ENCODE measurements at places on chromosomes 6 and 20.

DNA sequence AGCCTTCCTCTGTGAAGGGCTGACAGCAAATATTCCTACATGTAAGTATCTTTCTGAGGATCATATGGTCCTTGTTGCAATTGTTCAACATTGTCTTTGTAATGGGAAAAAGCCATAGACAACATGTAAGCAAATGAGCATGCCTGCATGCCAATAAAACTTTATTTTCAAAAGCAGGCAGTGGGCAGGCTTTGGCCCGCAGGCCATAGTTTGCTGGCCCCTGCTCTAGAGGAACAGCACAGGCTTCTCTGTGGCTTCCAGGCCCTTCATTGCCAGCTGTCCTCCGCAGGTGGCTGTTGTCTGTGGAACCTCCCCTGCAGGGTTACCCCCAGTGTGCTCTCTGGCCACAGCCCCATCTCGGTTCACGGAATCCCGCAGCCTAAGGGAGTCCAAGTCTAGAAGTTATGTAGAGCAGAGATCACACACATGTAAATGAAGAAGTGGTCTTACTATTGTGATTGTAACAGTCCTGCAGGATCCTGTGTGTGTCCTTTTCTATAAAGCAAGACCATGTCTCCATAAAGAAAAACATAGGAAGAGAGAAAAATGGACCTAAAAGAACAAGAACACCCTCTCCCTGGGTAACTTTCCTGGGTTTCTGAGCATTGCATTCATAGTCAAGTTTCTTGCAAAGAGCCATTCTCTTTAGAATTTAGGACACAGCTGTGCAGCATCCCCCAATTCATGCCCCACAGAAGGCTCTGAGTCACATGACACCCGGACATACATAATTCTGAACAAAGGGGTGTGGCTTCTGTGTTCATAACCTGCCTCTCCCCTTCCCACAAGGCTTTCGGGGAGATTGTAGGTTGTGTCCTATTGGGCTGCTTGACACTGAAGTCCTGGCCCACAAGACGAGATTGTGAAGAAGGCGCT is 10.0 kb downstream of the UNC93A start:
- no peak for DNase-seq

GRCh38 chr6:13355999-13356785 is 27.9 kb upstream of the TBC1D7 start:
- DNase-seq = no peak

GRCh38 chr20:16411361-16411760 is 161.9 kb downstream of the KIF16B start:
- DNase-seq = no peak

- peak; percentile 90 for DNase-seq
Measured at GRCh38 chr20:53869466-53870258, 200.7 kb downstream of the BCAS1 start.

- DNase-seq = no peak
Measured at GRCh38 chr20:47117371-47117770, 222.7 kb downstream of the EYA2 start.

- DNase-seq = no peak
Measured at GRCh38 chr20:6718662-6719368, 48.7 kb upstream of the BMP2 start.

- no peak for DNase-seq
Measured at GRCh38 chr6:103875221-103875620, 984.5 kb downstream of the HACE1 start.

DNA sequence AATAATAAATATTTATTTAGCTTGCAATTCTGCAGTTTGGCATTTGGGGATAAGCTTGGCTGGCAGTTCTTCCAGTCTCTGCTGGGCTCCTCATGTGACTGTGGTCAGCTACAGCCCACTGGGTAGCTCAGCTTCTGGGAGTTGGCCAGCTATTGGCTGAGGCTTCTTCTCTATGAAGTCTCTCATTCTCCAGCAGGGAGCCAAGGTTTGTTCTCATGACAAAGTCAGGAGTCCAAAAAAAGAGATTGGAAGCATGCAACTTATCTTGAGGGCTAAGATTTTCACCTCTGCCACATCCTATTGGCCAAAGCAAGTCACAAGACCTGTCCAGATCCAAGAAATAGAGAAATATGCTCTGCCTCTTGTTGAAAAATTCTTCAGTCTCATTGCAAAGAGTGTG is 94.6 kb downstream of the SNAP25 start:
- no peak for DNase-seq

GRCh38 chr6:119908157-119908556 is 558.6 kb upstream of the MAN1A1 start:
- no peak for DNase-seq

DNA sequence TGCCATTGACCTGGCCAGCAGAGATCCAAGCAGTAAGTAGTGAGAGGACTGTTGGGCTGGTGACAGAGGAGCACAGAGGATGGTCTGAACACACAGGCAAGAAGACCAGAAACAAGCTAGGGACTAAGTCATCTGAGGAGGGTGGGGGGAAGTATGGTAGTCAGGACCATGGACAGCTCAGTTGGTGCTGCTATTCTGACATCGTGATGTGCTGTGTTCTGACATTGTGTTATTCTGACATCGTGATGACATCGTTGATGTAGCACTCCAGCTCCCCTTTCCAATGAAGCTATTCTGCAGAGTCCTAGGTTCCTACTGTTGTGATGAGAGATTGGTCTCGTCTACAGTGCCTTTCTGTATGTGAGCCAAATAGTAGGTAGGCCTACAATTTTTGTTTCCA is 28.7 kb downstream of the CFAP206 start:
- peak; percentile 21 for DNase-seq

- no peak for DNase-seq
Measured at GRCh38 chr6:13253272-13253671, 75.1 kb downstream of the TBC1D7 start.
